ENCODE measurements at places on chromosomes 2 and 18.

DNA sequence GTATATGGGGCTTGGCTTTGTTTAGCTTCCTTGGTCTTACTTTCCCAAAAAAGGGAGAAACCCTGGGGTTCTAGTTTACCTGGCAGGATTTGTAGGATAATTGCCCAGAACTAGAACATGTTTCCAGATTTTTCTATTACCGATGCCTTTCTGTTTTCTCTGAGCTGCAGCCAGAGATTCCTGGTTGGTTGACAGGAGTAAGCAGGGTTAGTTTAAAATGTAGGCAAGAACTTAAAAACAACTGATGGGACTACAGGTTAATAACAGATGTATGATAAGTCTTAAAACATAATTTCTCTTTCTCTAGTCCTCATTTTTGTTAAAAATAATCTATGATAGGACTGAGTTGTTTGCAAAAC is 38.9 kb upstream of the GMCL1 start:
- DNase-seq: no peak

DNA sequence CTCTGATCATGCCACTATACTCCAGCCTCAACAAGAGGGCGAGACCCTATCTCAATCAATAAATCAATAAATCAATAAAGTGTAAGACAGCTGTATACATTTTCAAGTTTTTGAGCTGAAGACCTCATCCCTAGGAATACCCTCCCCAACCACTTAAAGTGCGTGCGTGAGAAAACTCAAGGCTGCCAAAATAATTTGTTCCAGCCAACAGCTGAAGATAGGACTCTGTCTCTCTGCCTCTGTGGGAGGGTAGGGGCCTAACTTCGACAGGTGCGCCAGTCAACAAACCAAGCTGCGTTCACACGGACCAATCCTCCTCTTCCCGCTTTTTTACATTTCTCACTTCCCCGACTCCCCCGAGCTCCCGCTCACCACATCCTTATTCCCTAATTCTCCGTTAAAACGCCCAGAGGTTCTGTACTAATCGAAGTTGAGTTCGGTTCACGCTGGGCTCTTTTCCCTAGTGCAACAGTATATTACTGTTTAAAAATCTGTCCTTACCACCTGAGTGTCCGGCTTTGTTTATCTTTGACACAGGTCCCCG is 618 bp downstream of the POLR2D start:
- DNase-seq: peak; percentile 26

DNA sequence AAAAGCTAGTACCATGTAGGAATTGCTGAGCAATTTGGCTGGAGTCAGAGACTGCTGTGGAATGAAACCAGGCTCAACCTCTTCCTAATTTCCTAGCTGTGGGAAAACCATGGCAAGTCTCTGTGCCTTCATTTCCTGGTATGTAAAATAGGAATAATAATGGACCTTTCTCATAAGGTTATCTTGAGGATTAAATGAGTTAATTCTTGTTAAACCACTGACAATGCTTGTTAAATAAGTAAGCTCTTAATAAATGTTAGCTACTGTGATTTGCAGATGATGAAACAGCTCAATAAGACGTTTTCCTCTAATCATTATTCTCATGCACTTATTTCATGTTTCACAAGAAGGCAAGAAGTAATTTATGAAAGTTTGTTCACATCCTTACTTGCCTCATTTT is 346.7 kb downstream of the RND3 start:
- DNase-seq: no peak

DNA sequence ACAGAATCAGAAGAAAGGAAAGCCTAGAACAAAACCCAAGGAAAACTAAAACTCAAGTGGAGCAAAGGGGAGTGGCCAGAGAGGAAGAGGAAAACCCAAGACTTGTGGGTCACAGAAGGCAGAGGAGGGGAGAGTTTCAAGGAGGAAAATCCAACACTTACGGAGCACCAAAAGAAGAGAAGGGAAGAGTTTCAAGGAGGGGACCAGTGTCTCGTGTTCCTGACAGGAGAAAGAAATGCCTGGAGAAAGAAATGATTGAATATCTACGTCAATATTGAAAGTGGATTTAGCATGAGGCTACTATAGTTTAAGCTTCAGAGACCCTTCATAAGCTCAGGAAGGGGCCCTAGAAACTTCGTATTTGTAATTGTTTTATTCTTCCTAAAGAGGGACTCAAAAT is 1.4 kb upstream of the MFSD6 start:
- no peak for DNase-seq

DNA sequence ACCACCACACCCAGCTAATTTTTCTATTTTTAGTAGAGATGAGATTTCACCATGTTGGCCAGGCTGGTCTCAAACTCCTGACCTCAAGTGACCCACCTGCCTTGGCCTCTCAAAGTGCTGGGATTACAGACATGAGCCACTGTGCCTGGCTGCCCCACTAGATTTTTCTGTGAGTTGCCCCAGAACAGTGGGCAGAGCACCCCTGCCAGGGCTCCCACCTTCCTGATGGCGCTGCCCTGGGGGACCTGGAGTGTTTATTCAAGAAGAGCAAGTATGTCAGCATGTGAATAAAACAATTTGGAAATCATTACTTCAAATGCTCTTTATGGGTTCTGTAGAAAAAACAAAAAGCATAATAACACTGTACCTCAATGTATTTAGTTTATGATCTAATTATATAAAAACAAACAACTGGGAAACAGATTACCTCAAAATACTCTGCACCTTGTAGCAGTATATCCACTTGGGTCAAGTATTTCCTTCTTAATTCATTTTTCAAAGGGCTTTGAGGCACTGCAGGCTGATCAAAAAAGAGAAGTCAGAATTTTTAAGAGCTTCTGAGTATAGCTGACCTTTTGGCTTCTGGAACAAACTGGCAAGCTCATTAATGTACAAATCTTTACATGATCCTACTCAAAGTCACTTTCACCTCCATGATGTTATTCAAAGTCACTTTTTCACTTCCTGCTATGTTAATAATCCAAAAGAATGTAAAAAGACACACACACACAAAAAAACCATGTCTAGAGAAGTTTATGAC is 8.9 kb downstream of the HJURP start:
- DNase-seq: no peak

GRCh38 chr18:361100-361732 is 93.4 kb upstream of the THOC1 start:
- DNase-seq: no peak
